ENCODE measurements at places on chromosomes 5 and 9.

DNA sequence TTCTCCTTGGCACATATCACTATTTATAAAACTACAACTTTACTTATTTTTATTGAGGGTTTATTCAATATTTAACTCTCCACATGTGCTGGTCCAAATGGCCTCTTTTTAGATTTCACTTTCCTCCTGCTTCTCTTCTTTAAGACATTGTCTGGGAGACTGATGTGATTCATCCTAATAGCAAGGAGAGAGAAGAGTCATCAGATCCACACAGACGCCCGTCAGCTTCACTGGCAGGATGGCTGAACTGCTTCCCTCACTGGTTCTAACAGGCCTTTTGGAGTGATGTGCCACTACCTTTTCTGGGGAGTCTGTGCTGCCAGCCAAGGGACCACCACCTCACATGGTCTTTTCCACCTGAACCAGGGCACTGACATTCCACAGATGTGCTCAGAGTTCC is 16.5 kb upstream of the ROR2 start:
- DNase-seq, result no peak

DNA sequence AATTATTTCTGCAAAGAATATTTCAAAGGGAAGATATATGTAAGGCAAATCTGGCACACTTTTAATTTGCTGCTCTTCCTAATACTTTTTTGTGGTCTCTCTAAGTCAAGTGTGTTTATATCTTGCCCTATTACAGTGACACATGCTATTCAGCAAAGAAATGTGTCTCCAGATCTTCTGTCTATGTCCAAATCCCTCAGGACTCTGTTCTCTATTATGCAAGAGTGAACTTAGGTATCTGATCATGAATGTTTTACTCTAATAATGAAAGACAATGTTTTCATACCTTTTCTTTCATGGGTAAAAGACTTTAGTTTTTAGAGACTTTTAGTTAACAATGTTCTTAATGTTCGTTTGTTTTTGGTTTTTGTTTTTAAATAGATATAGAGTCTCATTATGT is 255.4 kb upstream of the DAB2 start:
- no peak for DNase-seq

DNA sequence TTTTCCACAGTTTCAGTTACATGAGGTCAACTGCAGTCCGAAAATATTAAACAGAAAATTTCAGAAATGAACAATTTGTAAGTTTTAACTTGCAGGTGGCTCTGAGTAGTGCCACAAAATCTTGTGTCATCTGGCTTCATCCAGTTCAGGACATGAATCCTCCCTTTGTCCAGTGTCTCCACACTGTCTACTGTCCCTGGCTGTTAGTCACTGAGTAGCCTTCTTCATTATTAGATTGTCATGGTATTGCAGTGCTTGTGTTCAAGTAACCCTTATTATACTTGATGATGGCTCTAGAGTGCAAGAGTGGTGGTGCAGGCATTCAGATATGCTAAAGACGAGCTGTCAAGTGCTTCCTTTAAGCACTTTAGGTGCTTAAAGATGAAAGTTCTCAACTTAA is 65.3 kb downstream of the CFAP95 start:
- DNase-seq, result no peak

GRCh38 chr5:17805227-17805825 is 171.1 kb downstream of the TAF11L14 start:
- no peak for DNase-seq

DNA sequence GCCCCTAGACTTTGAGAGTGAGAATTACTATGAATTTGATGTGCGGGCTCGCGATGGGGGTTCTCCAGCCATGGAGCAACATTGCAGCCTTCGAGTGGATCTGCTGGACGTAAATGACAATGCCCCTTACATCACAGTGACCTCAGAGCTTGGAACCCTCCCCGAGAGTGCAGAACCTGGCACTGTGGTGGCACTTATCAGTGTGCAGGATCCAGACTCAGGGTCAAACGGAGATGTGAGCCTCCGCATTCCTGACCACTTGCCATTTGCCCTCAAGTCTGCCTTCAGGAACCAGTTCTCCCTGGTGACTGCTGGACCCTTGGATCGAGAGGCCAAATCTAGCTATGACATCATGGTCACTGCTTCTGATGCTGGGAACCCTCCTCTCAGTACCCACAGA is 1.3 kb downstream of the PCDHGC4 start:
- no peak for DNase-seq

DNA sequence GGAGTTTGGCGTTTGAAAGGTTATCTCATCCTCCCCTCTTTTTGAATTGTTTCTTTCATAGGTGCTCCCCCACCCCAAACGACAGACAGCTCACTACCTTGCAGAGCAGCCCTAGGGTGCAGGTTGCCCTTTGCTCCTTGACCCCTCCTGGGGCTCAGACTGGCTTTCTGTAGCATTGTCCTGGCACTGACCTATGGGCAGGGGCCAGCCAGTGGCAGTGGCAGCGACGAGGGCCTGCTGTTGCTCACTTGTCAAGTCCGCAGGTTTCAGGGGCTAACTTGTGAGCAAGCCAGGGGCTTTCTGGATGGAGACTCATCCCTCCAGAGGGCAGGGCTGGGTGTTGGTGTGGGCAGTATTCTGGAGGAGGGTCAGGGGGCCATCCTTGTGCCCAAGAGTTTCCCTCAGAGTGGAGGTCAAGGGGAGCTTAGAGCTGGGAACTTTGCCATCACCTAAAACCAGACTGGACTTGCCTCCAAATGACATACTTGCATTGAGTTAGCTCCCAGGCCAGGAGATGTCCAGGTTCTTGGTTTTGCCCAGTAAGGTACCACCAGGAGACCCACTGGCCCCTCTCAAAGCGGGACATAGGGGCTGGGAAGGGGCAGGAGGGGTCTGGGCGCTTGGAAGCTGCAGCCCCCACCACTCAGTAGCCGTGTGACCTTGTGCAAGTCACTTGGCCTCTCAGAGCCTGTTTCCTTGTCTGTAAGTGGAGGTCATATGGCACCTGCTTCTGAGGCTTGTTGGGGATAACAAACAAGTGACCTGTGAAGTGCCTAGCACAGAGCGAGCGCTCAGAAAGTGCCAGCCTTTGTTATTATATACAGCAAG is 53.5 kb upstream of the CDKN2AIPNL start:
- no peak for DNase-seq

GRCh38 chr9:136122425-136123383 is 4.0 kb upstream of the TMEM250 start:
- DNase-seq, result peak; percentile 79

GRCh38 chr5:168064457-168064856 is 227.0 kb upstream of the WWC1 start:
- no peak for DNase-seq

DNA sequence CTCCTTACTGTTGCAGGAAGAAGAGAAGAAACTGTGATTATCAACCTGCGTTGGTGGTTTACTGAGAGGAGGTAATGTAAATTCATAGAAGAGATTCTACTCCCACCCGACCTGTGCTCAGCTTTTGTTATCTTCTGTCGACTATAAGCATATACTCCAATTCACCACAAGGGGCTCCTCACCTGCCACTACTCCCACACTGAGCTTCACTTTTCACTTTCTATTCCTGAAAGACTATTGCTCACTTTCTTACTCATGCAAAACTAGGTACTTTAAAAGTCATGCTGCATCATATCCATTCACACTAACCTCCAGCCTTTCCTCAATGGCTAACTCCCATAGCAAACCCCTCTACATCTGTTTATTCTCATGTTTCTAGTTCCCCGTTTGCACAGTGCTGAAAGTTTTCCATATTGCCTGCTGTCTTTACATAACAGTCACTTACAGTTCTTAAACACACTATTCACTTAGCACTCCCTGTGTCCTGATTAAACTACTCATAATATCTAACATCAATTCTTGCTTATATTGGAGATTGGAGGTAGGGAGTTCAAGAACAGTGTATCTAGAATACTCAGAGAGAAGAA is 1062.6 kb downstream of the NR2F1-AS1 start:
- DNase-seq, result peak; percentile 30

DNA sequence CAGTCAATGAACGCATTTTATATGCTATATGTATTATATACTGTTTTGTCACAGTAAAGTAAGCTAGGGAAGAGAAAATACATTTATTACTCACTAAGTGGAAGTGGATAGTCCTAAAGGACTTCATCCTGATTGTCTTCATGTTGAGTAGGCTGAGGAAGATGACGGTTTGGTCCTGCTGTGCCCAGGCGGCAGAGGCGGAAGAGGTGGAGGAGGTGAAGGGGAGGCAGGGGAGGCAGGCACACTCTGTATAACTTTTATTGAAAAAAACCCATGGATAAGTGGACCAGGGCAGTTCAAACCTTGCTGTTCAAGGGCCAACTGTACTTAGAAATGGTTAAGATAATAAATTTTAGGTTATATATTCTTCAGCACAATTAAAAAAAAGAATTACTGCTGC is 28.5 kb downstream of the TJP2 start:
- no peak for DNase-seq

DNA sequence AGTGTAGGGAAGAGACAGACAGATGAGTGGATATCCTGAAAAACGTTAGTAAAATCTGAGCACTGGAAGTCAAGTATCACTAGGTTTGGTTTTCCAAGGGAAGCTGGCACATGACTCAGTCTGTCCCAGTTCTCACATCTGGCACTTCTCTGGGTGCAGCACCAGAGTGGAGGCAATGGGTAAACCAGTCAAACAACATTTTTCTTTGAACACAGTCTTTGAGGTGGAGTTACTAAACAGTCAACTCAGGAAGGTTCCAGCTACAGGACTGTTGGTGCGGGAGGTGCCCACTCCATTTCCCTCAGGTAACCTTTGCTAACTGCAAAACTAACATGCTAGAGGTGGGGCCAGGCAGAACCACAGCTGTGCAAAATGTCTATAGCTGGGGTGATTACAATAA is 301.4 kb upstream of the RFX3 start:
- no peak for DNase-seq

- DNase-seq, result no peak
Measured at GRCh38 chr5:94910721-94911120, 292.3 kb downstream of the SLF1 start.

- peak; percentile 49 for DNase-seq
Measured at GRCh38 chr5:115831163-115831768, 10.1 kb downstream of the ATG12 start.

GRCh38 chr5:155767470-155767869 is 559.5 kb upstream of the SGCD start:
- DNase-seq, result peak; percentile 21

DNA sequence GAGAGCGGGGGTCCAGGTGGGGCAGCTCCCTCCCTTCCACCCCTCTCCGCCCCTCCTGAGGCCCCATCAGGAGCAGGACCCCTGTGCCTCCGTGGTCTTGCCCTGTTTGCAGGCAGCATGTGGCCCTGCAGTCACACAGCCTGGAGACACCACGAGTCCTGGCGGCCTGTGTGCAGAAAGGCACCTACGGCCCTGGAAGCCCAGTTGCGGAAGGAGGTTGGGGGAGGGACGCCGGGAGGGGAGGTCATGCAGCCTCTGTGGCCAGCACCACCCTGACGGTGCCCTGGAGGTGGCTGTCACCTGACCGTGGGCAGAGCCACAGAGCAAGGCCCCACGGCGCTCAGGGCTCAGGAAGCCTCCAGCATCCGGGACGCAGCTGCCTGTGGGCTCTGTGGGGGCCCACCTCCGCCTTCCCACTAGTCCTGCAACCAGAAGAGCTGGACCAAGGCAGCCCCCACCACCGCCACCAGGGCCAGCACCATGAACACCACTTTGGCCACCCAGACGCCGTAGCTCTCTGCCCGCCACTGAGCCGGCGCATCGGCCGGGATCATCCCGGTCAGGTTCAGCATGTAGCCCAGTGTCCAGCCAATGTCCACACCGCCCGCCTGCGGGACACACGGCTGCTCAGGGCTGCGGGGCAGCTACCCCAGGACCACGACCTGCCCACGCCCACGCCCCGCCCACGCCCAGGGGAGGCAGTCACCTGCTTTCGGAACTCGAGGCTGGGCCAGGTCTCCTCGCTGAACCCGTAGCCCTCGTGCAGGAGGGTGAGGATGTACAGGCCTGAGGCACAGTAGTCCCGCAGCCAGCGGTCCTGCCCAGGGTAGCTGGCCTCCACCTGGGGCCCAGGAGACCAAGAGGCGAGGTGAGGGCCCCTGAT is 6.4 kb downstream of the ENTPD8 start:
- DNase-seq, result no peak

DNA sequence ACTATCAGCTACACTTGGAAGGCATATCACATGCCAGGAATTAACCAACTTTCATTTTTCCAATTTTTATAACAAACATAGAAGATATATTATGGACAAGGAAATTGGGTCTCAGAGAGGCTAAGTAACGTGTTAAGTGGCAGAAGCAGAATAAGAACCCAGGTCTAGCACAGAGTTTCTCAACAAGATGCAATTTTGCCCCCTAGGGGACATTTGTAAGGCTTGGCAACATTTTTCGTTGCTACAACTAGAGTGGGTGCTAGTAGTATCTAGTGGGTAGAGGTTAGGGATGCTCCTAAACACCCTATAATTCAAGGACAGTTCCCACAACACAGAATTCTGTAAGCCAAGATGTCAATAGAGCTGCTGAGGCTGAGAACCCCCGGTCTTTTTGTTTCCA is 180.6 kb downstream of the SNCAIP start:
- DNase-seq, result no peak

GRCh38 chr5:118956727-118957126 is 31.6 kb downstream of the DTWD2 start:
- DNase-seq, result no peak
